Activated CD8-positive, alpha-beta T cell treated with anti-CD3 and anti-CD28 coated beads for 36 hours (primary cell): ENCODE measurements at places on chromosomes 13 and 19.
A peak's percentile ranks its signal among the peaks of the same experiment; 100 is the strongest.

- H3K36me3 ChIP-seq = no peaks in the 10 kb centered on the region
- H3K27ac ChIP-seq = no peak overlapping the region
- H3K27me3 ChIP-seq = peaks cover 37% of the 10 kb centered on the region
- no peak overlapping the region for H3K4me3 ChIP-seq
These were observed 19.5 kb downstream of the NOVA2 start for GRCh38 chr19:45954156-45954555.

- peaks cover 2% of the 10 kb centered on the region for H3K36me3 ChIP-seq
- H3K27ac ChIP-seq = no peak overlapping the region
- no peaks in the 10 kb centered on the region for H3K4me1 ChIP-seq
- H3K4me3 ChIP-seq = no peak overlapping the region
- DNase-seq = no peak
These were observed 100.2 kb downstream of the ZIC5 start for GRCh38 chr13:99871249-99871898.

- no peaks in the 10 kb centered on the region for H3K27me3 ChIP-seq
- H3K36me3 ChIP-seq = peaks cover 62% of the 10 kb centered on the region
- H3K27ac ChIP-seq = peak overlapping the region; percentile 90
- peak overlapping the region; percentile 67 for H3K4me3 ChIP-seq
- peaks cover 72% of the 10 kb centered on the region for H3K4me1 ChIP-seq
These were observed 3.2 kb downstream of the UBAC2 start for GRCh38 chr13:99203601-99204579.

DNA sequence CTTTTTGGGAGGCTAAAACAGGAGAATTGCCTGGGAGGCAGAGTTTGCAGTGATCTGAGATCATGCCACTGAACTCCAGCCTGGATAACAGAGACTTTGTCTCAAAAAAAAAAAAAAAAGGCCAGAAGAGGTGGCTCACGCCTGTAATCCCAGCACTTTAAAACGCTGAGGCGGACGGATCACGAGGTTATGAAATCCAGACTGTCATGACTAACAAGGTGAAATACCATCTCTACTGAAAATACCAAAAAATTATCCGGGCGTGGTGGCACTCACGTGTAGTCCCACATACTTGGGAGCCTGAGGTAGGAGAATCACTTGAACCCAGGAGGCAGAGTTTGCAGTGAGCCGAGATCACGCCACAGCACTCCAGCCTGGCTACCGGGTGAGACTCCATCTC is 39.9 kb downstream of the ZNF611 start:
- no peaks in the 10 kb centered on the region for H3K27me3 ChIP-seq
- no peak overlapping the region for H3K4me3 ChIP-seq
- H3K4me1 ChIP-seq = peaks cover 11% of the 10 kb centered on the region
- H3K36me3 ChIP-seq = peaks cover 3% of the 10 kb centered on the region
- DNase-seq = no peak
- no peak overlapping the region for H3K27ac ChIP-seq

GRCh38 chr13:84136582-84136981 is 254.3 kb upstream of the SLITRK1 start:
- peak overlapping the region; percentile 28 for H3K4me3 ChIP-seq
- H3K36me3 ChIP-seq = no peaks in the 10 kb centered on the region
- H3K27me3 ChIP-seq = no peaks in the 10 kb centered on the region
- H3K27ac ChIP-seq = peak overlapping the region; percentile 87

GRCh38 chr13:42022796-42023493 is 25.5 kb upstream of the DGKH start:
- H3K27me3 ChIP-seq = no peaks in the 10 kb centered on the region
- no peak for DNase-seq
- no peaks in the 10 kb centered on the region for H3K4me1 ChIP-seq
- no peaks in the 10 kb centered on the region for H3K36me3 ChIP-seq
- H3K4me3 ChIP-seq = no peak overlapping the region
- H3K27ac ChIP-seq = no peak overlapping the region

- H3K27ac ChIP-seq = no peak overlapping the region
- no peaks in the 10 kb centered on the region for H3K36me3 ChIP-seq
- peak; percentile 20 for DNase-seq
These were observed 10.8 kb downstream of the PRR36 start for GRCh38 chr19:7863157-7863970.

- H3K4me1 ChIP-seq = no peaks in the 10 kb centered on the region
- H3K36me3 ChIP-seq = no peaks in the 10 kb centered on the region
- peaks cover 19% of the 10 kb centered on the region for H3K27me3 ChIP-seq
- no peak for DNase-seq
These were observed at the start of gene ITGBL1 for GRCh38 chr13:101452519-101453485. Gene ITGBL1, plus strand, starts transcription at chr13:101452675. Its CDS starts 159 bp downstream, at chr13:101452834.

DNA sequence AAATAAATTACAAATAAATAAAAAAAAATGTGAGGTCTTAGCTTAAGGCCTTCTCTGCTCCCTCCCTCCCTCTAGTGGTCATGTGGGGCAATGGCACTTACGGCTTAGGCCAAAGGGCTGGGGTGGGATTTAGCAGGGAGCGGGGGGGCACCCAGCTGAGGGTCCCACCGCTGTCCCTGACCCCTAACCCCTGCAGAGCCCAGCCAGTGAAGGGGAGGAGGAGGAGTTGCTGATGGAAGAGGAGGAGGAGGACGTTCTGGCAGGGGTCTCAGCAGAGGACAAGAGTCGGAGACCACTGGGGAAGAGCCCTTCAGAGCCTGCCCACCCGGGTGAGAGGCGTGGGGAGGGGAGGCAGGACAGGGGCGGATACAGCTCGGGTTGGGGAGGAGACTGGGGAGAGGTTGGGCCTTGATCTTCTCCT is 9.3 kb downstream of the MPND start:
- H3K27me3 ChIP-seq = no peaks in the 10 kb centered on the region
- peak; percentile 75 for DNase-seq
- H3K4me1 ChIP-seq = peaks cover 2% of the 10 kb centered on the region
- H3K4me3 ChIP-seq = no peak overlapping the region

DNA sequence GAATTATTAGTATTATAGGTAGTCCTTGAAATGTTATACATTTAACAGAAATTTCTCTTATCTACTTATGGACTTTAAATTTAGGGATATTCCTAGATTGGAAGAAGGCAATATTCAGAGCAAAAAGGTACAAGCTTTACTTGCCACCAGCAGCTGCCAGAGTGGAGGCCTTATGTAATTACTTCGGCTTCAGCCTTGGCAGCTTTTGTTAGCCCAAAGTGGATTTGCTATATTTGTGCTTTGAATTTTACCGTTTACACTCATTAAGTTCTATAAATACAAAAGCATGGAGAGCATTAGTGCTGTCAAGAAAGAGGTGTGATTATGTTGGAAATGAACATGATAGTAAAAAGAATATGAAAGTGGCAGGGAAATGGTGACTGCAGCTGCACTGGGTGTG is 319.9 kb downstream of the ATP8A2 start:
- DNase-seq = no peak
- no peak overlapping the region for H3K27ac ChIP-seq

DNA sequence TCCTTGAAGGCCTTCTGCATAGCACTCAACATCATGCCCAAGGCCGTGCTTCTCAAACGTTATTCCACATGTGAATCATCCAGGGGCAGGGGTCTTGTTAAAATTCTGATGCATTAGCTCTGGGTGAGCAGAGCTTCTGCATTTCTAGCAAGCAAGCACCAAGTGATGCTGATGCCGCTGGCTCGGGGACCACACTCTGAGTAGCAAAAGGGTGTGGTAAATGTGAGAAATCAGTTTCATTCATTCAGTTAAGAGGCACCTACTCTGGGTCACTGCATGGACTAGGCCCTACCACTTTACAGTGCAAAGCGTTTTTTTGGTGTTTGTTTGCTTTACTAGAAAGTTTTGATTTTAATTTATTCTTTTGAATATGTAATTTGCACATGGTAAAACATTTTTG is 7.2 kb downstream of the KRTDAP start:
- H3K4me1 ChIP-seq = peaks cover 9% of the 10 kb centered on the region
- H3K27ac ChIP-seq = no peak overlapping the region
- no peak for DNase-seq
- H3K4me3 ChIP-seq = no peak overlapping the region
- H3K27me3 ChIP-seq = peaks cover 6% of the 10 kb centered on the region

- no peak for DNase-seq
- no peaks in the 10 kb centered on the region for H3K4me1 ChIP-seq
- no peaks in the 10 kb centered on the region for H3K36me3 ChIP-seq
- no peak overlapping the region for H3K27ac ChIP-seq
- H3K27me3 ChIP-seq = no peaks in the 10 kb centered on the region
- H3K4me3 ChIP-seq = no peak overlapping the region
These were observed 42.2 kb downstream of the IFT88 start for GRCh38 chr13:20609145-20609544.

GRCh38 chr19:16084067-16084685 is 7.9 kb downstream of the TPM4 start:
- H3K36me3 ChIP-seq = peaks cover 84% of the 10 kb centered on the region
- peak overlapping the region; percentile 6 for H3K27ac ChIP-seq
- H3K4me1 ChIP-seq = peaks cover 67% of the 10 kb centered on the region
- H3K27me3 ChIP-seq = no peaks in the 10 kb centered on the region

DNA sequence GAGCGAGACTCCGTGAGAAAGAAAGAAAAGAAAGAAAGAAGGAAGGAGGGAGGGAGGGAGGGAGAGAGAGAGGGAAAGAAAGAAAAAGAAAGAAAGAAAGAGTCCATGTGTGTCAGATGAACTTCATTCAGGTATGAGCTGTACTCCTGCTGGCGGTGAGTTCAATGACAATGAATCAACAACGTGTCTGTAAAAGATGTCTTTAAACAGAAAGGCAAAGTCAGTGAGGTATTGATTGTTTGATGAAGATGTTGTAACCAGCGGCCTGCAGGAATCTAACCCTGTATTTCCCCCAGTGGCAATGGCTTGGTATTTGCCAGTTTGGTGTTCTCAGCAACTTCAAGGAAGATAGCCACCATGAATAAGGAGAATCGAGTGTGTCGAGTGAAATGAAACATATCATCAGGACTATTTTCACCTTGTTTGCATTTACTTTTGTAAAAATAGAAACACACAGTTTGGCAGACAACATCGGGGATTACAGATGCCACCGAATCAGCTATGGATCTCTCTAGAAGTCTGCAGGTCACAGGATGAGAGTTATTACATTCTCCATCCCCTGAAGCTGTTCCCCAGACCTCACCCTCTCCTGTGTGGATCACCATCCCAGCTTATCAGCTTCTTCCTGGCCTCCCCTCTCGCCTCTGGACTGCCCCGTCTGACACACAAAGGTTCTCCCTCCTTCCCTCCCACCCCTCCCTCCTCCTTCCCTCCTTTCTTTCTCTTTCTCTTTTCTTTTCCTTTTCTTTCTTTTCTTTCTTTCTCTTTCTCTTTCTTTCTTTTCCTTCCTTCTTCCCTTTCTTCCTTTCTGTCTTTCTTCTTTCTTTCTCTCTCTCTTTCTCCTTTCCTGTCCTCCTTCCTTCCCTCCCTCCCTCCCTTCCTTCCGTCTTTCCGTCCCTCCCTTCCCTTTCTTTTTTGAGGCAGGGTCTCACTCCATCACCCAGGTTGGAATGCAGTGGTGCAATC is 8.2 kb upstream of the SBK3 start:
- no peaks in the 10 kb centered on the region for H3K36me3 ChIP-seq
- no peaks in the 10 kb centered on the region for H3K4me1 ChIP-seq
- no peak overlapping the region for H3K27ac ChIP-seq

GRCh38 chr13:105345730-105346129 is 1189.7 kb downstream of the EFNB2 start:
- H3K4me3 ChIP-seq = no peak overlapping the region
- H3K27ac ChIP-seq = no peak overlapping the region
- H3K36me3 ChIP-seq = no peaks in the 10 kb centered on the region
- H3K27me3 ChIP-seq = no peaks in the 10 kb centered on the region
- no peak for DNase-seq

- peaks cover 7% of the 10 kb centered on the region for H3K4me1 ChIP-seq
- peaks cover 6% of the 10 kb centered on the region for H3K36me3 ChIP-seq
- H3K27ac ChIP-seq = no peak overlapping the region
- peaks cover 62% of the 10 kb centered on the region for H3K27me3 ChIP-seq
These were observed 41.8 kb downstream of the IGFL3 start for GRCh38 chr19:46082728-46083050.

- no peak for DNase-seq
- H3K36me3 ChIP-seq = peaks cover 26% of the 10 kb centered on the region
- no peaks in the 10 kb centered on the region for H3K27me3 ChIP-seq
- H3K4me1 ChIP-seq = peaks cover 8% of the 10 kb centered on the region
- H3K27ac ChIP-seq = no peak overlapping the region
These were observed 17.4 kb downstream of the SPART start for GRCh38 chr13:36328821-36329220.
